SK-N-SH (cell line): ENCODE measurements at places on chromosomes 1 and 21.

DNA sequence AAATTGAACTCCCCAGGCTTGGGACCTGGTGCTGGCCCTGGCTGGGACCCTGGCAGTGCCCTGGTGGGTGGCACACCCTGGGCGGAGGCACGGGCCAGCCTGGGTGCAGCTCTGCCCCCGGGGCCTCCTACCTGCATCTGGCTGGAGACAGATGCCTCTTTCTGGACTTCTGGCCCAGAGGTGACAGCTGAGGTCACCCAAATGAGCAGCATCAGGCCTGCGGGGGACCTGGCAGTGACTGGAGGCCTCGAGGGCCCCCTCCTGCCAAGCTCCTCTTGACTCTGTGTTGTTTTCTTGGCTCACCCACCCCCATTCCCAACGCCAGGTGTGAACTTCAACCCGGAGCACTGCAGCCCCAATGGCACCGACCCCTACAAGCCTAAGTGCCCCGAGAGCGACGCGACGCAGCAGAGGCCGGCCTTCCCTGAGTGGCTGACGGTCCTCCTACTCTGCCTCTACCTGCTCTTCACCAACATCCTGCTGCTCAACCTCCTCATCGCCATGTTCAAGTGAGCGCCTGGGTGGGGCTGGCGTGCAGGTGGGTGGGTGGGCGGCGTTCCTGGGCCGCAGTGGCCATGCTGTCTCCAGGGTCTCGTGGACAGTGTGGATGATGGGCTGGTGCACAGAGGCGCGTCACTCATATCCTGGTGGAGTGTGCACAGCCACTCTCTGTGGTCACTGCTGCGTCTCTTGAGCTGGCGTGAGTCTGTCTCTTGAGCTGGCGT is 41.6 kb upstream of the LRRC3 start:
- DNase-seq: no peak

GRCh38 chr21:37297364-37297763 is 30.2 kb upstream of the VPS26C start:
- DNase-seq: no peak

DNA sequence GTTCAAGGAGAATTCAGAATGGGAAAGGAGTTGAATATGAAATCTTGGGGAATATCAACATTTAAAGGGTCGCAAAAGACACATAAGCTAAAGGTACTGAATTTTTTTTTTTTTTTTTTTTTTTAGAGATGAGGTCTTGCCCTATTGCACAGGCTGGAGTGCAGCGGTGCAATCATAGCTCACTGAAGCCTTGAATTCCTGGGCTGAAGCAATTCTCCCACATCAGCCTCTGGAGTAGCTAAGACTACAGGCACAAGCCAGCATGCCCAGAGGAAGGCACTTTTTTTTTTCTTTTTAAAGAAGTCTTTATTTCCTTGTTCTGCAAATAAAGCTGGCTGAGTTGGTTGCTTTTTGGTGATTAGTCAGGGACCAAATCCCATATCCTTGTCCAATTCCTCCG is 44.1 kb upstream of the RAB3GAP2 start:
- no peak for DNase-seq

GRCh38 chr1:154208677-154209388 is 2.7 kb upstream of the CFAP141 start:
- DNase-seq: no peak

GRCh38 chr1:5388622-5389021 is 603.6 kb downstream of the NPHP4 start:
- DNase-seq: no peak

- peak; percentile 52 for DNase-seq
Observed at GRCh38 chr1:111880881-111881837, 108.3 kb downstream of the KCND3 start.

DNA sequence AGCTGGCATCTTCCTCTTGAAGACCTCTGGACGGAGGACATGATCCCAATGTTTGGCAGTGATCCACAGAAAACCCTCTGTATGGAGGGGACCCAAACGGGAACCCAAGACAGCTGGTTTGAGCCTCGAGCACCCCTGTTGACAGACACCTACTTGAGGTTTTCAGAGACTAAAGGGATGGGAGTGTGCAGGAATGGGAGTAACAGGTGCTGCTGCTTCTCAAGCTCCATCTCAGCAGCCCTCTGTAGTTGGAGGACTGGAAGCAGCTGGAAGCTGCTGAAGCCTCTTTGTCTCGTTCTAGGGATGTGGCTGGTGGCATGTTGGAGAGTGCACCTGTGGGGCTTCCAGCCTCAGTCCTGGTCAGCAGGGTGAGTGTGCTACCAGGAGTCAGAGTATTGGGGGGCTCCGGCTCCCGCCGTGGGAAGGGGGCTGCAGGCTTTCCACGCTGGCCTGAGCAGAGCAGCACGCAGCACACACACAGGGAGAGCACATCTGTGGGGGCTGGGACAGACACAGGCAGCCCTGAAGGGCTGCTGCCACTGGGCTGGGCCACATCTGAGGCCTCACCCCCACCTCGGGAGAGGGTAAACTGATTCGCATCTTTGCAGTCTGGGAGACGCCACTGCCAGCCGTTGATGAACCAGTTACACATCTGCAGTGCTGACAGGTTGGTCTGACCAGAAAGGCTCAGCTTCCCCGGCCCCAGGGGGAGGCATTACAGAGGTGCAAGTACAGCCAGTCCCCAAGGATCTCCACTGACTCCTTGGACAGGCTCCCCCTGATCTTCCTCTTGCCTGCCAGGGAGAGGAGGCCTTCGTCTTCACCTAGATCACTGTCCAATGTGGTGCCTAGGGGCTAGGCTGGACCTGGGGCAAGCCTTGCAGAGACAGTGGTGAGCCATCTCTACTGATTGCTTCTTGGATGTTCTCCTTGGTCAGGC is 56.6 kb downstream of the ADSS2 start:
- DNase-seq: no peak
